ENCODE measurements at places on chromosomes 7 and 10.

GRCh38 chr7:73706126-73707044 lies 13.1 kb downstream of the STX1A start:
- ATAC-seq, result peak; percentile 47

DNA sequence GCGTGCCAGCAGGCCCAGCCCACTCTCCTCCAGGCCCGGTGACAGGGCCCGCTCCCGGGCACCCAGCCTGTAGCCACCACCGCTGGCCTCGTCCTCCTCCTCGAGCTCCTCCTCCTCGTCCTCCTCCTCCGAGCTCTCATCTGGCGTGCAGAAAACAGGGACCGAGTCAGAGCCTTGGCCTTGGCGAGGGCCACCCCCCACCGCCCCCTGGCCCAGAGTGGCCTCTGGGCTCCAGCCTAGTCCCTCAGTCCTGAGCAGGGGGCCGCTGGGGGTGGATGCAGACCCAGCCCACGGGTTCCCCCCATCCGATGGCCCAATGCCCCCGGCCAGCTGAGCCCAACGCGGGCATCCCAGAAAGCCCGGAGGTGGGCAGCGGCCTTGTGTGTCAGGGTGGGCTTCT lies 62.9 kb downstream of the SLC29A4 start:
- no peak for ATAC-seq

GRCh38 chr10:59362959-59363381 lies 621 bp upstream of the FAM13C start:
- peak; percentile 47 for ATAC-seq

DNA sequence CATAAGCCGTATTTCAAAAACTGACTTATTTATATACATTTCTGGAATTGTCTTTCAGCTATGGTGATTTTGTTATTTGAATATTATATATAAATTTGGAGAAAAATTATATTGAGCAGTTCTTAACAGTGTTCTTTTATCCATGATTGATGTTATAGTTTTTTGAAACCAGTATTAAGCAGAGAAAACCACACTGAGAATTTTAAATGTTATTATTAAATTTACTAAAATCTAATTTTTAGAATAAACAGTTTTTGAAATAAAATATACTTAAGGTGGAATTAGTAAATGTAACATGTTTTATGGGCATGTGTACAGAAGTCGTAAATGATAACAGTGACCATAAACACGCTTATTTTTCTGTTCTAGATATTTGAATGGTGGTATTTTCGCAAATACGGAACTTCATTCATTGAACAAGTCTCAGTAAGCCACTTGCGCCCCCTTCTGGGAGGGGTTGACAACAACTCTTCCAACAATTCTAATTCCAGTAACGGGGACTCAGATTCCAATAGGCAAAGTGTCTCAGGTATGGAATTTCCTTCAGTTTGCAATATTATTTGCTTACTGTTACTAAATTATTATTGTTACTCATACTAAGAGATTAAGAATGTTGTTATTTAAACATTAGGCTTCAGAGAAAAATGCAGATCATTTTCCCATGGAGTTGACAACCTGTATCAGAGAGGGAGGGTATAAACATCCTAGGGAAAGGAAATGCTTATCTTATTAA lies 166.1 kb downstream of the ST7 start:
- ATAC-seq, result no peak

GRCh38 chr10:5844345-5845055 lies 31.3 kb upstream of the GDI2 start:
- no peak for ATAC-seq

DNA sequence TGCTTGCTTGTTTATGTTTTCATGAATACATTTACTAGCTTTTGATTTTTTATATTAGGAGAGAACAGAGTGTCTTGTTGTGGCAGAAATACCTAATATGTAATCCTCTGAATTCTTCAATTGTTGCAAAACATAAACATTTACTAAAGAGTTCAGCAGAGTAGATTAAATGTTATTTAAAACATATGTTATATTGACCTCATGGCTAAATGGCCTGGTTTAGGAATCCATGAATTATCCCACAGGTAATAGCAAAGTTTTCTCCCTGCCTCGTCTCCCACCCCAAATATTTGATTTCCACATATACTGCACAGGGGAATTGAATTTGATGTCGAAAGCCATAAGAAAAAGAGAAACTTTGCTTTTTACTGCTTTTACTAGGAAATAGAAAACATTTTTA lies 111.8 kb downstream of the ADK start:
- no peak for ATAC-seq

DNA sequence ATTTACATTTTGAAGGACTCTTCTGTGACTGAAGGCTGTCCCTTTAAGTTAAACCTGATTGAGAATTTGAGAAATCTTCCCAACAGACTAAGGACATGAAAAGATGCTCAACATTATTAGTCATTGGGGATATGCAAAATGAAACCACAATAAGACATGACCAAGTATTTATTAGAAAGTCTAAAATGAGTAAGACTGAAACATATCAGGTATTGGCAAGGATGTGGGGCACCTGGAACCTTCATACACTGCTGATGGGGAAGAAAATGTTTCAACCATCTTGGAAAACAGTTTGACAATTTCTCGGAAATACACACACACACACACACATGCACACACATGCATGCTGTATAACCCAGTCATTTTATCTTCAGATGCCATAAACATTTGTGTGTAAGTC lies 132.1 kb upstream of the CDK6 start:
- ATAC-seq, result no peak

GRCh38 chr7:3272691-3273141 lies 28.3 kb upstream of the SDK1 start:
- no peak for ATAC-seq

GRCh38 chr7:98618786-98619185 lies 1.7 kb downstream of the NPTX2 start:
- no peak for ATAC-seq

- ATAC-seq, result no peak
These were observed 276.2 kb downstream of the FGFR2 start for GRCh38 chr10:121322046-121322445.

- ATAC-seq, result no peak
These were observed 1.4 kb upstream of the ZNF212 start for GRCh38 chr7:149238051-149238450.

- no peak for ATAC-seq
These were observed 42.3 kb downstream of the RELN start for GRCh38 chr7:103947026-103947655.

DNA sequence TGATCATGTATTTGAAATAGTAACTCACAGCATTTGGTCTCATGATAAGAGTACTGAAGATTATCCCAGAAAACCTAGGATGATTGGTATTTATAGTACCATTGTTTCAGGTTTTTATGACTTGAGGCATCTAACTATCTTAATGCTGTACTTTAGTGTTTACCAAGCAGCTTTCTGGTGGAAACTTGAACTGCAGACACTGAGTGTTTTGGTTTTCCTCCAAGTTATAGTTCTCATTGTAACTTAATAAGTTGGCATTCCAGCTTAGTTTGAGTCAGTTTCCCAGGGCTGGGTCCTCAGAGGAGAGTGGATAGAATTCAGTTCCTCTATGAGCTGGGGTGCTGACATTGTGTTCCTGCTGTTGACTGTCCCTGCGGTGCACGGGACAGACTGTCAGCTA lies 50.4 kb downstream of the SEC23IP start:
- no peak for ATAC-seq

DNA sequence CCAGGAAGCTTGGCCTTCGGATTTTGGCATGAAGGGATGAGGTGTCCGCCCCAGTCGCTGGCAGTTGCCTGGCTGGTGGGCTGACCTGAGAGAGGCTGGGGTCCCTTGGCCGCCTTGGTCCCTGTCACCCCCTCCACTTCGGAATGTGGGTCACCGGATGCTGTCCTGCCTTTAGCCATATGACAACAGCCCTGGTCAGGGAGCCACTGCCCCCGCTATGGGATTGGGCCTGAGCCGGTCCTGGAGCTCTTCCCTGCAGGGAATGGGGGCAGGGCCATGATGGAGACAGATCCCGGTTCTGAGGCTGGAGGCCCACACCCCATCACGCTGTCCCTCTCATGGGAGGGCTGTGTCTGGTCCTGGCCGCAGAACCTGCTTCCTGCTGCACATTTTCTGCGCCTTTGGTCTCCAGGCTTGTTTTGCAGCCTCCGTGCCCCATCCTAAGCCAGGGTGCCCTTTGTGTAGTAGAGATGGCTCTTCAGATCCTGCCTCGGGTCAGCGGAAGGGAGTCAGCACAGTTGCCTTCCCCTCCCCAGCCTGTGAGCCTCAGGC lies 22.6 kb downstream of the PFKFB3 start:
- ATAC-seq, result no peak

Data from stimulated activated memory B cell treated with anti-CD40 and anti-IgM and Interleukin-4, amounts not matched to agents 10 μg/mL and 1 μg/mL and 100 μg/mL, for 72 hours (primary cell).